ENCODE measurements at places on chromosomes 1 and 21.

DNA sequence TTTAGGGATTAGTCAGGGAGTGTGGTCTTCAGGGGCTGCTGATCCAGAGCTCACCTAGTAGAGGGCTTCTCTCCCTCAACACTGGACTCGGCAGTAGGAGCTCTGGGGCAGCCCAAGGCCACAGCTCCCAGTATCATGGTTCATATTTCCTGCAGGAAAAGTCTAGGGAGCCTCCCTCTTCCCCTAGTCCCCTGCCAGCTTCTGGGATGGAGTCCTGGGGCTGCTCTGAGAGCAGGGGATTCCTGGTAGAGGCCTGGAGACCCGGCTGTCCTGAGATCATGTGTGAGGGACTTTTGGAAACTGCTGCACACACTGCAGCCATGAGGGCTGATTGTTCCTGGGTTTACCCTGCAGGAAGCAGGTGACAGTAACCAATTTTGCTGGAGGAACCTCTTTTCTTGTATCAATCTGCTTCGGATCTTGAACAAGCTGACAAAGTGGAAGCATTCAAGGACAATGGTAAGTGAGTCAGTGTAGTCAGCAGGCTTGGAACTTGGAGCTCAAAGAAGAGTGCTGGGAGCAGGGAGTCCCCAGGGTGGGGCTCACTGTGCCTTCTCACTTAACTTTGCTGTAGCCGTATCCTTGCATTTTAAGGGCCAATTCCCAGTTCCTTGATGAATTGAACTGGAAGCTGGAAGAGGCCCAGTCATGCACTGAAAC, 16.3 kb downstream of the STRIP1 start:
- no peak for DNase-seq

- DNase-seq, result no peak
Observed at GRCh38 chr1:51439053-51439452, 80.0 kb downstream of the EPS15 start.

- peak; percentile 99 for DNase-seq
Observed at GRCh38 chr1:228902781-228903433, 167.6 kb downstream of the RHOU start.

DNA sequence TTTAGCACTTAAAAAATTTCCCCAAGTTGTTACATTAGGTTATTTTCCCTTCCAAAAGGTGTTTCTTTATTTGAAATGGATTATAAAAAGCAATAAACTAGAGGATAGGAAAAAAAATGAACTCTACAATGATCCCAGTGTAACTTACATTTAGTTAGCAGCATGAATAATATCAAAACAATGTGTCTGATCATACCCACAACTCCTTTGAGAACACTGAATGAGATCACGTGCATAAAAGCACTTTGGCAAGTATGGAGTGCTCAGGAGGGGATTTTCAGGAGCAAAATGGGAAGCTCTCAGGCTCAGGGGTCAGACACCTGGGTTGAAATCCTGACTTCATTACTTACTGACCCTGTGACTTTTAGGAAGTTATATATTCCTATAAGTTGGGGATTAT, 369.7 kb upstream of the PROX1 start:
- DNase-seq, result no peak

GRCh38 chr1:53811414-53811851, 26.7 kb downstream of the NDC1 start:
- DNase-seq, result peak; percentile 12

- DNase-seq, result peak; percentile 93
Observed at GRCh38 chr1:20426923-20427322, 59.1 kb downstream of the CAMK2N1 start.

DNA sequence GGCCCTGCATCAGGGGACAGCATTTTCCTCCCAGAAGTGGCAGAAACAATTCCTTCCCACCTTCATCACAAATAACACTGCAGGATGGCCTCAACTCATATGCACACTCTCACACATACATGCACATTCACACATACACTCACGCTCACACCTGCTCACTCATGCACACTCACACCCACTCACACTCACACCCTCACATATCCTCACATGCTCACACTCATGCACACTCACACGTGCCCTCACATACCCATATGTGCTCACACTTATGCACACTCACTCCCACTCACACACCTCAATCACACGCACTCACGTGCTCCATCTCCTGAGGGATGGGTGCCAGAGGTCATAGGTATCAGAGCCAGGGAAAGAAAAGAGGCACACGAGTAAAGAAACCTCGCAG, 77.1 kb downstream of the NFASC start:
- DNase-seq, result no peak

DNA sequence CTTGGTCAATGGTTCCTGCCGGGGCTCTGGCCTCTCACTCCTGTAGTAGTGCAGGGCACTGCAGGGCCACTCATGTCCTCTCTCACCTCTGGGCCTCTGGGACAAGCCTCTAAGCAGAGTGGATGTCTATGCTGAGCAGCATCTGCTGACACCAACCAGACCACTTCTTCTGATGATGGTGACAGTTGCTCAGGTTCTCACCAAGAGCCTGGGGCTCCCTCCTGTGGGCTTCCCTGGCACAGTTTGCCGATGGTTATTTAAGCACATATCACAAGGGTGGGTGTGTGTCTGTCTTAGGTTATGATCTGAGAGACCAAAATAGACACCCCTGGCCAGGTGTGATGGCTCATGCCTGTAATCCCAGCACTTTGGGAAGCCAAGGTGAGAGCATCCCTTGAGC, 17.4 kb upstream of the GPR137B start:
- DNase-seq, result no peak

Data from fibroblast of skin of right biceps (primary cell).